ENCODE measurements at places on chromosomes 5 and 9.

DNA sequence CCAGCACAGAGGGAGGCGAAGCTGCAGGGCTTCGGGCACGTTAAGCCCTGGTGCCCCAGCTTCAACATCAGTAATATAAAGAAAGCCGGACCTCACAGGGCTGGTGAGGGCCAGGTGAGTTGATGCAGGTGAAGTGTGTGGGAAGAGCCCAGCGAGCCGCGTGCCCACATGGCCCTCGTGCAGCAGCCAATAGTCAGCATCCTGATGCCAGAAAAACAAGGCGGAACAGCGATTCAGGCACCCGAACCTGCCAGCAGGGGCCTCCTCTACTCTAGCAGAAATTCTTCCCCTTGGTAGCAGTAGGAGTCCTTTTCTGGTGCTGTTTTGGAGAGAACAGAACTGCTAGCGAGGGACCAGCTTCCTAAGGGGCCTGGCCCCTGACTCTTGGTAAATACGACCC lies 7.8 kb downstream of the MED10 start:
- no peak for DNase-seq

- peak; percentile 81 for DNase-seq
Measured at GRCh38 chr9:76610011-76610352, 151.0 kb downstream of the GCNT1 start.

DNA sequence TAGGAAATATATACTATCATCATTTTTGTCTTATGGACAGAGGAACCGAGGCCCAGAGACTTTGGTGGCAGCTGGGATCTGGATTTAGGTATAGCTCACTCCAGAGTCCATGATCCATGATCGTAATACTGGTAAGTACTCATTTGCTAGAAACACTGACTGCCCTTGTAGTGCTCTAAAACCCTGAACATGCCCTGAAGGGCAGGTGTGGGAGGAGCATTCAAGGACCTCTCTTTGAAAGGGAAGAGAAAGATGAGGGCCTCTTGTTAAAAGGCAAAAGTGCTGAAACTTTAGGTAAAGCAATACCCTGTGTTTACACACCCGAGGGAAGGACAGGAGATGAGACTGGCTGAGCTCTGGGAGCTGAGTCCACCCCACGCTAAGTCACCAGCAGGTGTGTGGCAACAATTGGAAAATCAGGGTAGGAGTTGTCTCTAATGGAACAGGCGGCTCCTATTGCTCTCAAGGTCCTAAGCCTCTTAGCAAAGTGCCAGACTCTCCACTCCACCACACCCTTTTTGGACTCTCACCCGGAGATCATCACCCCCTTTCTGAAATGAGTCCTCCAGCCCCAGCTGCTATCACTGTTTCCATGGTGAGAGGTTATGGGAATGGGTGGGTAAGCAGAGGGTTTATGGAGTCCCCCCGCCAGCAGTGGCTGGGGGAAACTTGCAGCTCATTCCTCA lies 34.8 kb downstream of the TRPC7 start:
- no peak for DNase-seq

- no peak for DNase-seq
Measured at GRCh38 chr5:178524093-178524882, 65.9 kb downstream of the COL23A1 start.

DNA sequence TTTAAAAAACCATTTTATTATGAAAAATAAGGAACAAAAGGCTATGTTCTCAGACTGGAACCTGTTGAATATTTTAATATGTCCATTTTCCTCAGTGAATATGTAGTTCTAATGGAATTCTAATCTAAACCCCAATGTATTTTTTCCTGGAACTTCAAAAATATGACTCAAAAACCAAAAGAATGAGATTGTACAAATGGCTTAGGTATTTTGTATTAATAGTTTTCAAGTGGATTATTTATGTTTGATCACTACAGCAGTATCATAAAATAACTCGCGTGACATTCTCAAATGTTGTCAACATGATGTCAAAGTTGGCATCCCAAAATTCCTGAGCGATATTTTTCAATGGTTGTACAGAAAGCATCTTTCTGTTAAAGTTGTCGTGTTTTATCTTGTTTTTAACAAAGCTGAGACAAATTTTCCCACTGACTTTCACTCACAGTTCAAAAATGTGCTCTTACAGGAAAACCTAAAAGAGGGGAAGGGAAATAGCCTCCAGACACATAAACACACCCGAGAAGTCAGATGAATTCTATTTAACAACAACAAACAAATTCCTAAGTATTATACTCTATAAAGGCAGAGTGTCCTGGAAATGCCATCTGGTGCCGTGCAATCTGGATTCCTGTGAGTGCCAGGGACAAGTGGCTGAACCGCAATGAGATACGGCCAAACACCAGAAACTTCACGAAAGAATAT lies 68.1 kb upstream of the TAS2R1 start:
- no peak for DNase-seq

- DNase-seq = no peak
Measured at GRCh38 chr5:65811004-65811403, 89.0 kb downstream of the NLN start.

GRCh38 chr5:158860706-158861105 lies 239.0 kb downstream of the EBF1 start:
- no peak for DNase-seq
